A549 (cell line): ENCODE measurements at places on chromosomes 1 and 21.
A peak's percentile ranks its signal among the peaks of the same experiment; 100 is the strongest.

GRCh38 chr1:38297842-38298241 lies 251.2 kb upstream of the POU3F1 start:
- no peak for DNase-seq

- no peak for DNase-seq
These were observed 38.5 kb upstream of the PGBD5 start for GRCh38 chr1:230464671-230465070.

- DNase-seq: no peak
These were observed 7.0 kb upstream of the MDM4 start for GRCh38 chr1:204509186-204509635.

GRCh38 chr21:39037807-39038405 lies 145.3 kb downstream of the PSMG1 start:
- DNase-seq: no peak

- peak; percentile 53 for DNase-seq
These were observed 22.7 kb downstream of the KRTAP10-1 start for GRCh38 chr21:44517175-44517899.

DNA sequence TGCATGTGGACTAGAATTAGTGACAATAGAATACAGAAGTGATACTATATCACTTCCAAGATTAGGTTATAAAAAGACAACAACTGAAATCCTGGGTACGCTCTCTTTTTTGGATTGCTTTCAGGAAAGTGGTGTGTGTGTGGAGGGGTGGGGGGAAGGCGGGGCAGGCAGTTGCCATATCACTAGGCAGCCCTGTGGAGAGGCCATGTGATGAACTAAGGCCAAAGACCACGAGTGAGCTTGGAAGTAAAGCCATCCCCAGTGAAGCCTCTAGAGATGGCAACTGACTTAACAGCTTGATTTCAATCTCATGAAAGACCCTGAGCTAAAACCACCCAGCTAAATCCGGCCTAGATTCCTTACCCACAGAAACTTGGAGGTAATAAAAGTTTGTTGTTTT lies 6.2 kb upstream of the ASPM start:
- no peak for DNase-seq

- no peak for DNase-seq
These were observed 55.5 kb downstream of the PLPPR5 start for GRCh38 chr1:98949166-98949565.

GRCh38 chr1:178174539-178174938 lies 80.6 kb downstream of the RASAL2 start:
- no peak for DNase-seq

GRCh38 chr1:32806910-32807523 lies 10.1 kb downstream of the YARS1 start:
- no peak for DNase-seq

DNA sequence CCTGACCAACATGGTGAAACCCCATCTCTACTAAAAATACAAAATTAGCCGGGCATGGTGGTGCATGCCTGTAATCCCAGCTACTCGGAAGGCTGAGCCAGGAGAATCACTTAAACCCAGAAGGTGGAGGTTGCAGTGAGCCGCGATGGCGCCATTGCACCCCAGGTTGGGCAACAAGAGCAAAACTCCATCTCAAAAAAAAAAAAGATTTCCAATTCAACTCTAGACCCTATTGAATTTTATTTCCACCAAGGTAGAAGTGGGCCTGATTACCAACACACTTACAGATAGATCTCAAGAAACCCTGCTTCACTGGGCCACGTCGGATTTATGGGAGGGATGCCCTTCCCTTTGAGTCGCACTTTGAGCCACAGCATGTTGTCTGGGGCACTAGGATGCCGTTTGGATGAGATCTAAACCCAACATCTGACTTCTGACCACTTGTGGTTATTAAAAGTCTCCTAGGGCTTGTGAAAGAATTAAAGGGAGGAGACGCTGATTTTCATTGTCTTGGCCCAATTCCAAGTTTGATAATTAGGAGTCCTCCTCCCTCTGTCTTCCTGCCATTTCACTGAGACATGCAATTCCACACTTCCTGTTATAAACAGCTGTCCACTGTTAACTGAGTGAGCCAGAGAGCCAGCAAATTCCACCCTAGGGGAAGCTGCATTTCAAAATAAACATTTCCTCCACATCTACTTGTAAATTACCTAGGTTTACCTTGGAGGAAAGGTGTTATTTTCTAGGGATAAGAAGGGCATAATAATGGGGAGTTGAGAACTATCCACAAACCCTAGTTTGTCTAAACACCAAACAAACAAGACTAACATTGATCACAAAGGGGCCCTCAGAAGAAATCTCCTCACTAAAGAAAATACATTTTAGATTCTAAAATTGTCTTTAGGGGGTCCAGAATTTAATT lies 5.2 kb upstream of the RERE start:
- no peak for DNase-seq
